ENCODE measurements at places on chromosomes 4 and X.

GRCh38 chr4:80387390-80388283 is 52.1 kb downstream of the CFAP299 start:
- DNase-seq, result no peak

- DNase-seq, result no peak
Observed at GRCh38 chr4:184343502-184344177, 126.0 kb upstream of the ENPP6 start.

DNA sequence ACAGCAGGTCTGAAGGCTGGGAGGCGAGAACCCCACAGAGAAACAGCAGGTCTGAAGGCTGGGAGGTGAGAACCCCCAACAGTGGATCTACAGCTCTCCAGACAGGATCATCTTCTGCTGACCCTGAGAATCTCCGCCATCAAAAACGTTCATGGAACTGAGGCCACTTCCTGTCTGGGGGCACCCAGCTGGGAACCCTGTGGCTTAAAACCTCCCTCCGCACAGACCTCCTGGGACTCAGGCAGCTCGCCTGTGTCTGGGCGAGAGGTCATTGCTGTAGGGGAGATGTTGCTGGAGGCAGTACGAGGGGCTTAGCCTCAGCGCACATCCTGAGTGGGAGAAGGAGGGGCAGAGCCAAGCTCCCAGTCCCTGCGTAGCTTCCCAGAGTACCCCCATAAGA is 15.1 kb upstream of the CLDN24 start:
- DNase-seq, result no peak

GRCh38 chr4:7721984-7722551 is 217.6 kb downstream of the AFAP1 start:
- no peak for DNase-seq

GRCh38 chr4:5999356-5999755 is 18.9 kb downstream of the C4orf50 start:
- DNase-seq, result no peak

GRCh38 chrX:40660381-40660780 is 13.0 kb upstream of the CXorf38 start:
- no peak for DNase-seq

DNA sequence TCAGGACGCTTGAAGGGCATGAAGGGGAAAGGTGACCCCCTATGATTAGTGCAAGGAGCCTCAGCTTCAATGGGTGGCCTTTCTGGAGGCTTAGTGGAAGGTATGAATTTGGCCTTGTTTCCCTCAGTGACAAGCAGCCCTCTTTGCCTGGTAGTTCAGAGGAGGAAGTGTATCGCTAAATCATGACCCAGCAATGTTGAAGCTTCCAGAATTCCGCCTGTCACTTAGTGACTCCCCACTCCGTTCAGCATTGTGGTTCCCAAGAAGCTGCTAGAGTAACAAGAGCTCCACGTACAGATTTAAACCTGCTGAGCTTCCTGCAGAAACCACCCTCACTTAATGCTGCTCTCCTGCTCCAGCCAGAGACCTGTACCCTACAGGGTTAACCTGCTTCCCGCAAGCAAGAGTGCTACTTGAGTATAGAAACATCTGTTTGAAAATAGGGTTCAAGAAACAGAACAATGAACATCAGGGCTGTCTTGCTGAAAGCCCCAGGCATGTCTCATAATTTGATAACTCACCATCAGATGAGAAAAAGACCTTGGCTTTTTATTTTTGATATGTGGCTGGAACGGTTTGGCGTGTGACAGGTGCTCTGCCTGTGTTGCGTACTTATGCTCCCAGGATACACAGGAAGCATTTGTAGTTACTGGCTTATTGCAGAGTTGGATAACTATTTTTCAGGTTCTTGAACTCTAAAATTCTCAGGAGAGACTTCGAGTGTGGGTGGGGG is 105.2 kb downstream of the UCHL1 start:
- no peak for DNase-seq

- no peak for DNase-seq
Observed at GRCh38 chr4:25753239-25753638, 97.6 kb downstream of the SLC34A2 start.

GRCh38 chrX:63658920-63659319 is 126.1 kb downstream of the ARHGEF9 start:
- no peak for DNase-seq

DNA sequence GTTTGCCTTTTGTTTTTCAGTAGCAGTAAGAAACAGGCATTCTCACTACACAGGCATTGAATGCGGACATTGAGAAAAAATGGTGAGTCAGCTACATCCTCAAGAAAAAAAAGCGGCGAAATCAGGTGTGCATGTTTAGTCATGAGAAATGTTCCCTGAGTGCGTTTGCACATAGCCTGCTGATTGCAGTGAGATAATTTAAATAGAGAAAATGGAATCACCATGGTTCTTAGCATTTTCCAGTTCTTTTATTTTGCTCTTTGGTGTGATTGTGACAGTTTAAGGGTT is 54.1 kb upstream of the CLDN34 start:
- no peak for DNase-seq

DNA sequence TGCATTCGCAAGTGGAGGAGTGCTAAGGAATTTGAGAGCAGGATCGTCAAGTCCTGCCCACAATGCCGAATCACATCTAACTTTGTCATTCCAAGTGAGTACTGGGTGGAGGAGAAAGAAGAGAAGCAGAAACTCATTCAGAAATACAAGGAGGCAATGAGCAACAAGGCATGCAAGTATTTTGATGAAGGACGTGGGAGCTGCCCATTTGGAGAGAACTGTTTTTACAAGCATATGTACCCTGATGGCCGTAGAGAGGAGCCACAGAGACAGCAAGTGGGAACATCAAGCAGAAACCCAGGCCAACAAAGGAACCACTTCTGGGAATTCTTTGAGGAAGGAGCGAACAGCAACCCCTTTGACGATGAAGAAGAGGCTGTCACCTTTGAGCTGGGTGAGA is 100.2 kb upstream of the MED14 start:
- no peak for DNase-seq

DNA sequence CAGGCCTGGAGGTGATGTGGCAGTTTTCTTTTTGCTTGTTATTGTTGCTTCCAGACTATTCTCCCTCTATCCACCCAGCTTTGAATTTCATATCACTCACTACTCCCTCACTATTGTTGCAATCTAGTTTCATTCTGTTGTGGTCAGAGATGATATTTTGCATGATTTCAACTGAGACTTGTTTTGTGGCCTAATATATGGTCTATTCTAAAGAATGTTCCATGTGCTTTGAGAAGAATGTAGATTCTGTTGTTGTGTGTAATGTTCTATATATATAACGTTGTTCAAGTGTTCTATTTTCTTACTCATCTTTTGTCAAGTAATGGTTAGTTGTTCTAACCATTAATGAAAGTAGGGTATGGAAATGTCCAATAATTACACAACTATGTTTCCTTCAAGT is 59.0 kb downstream of the THOC2 start:
- no peak for DNase-seq

DNA sequence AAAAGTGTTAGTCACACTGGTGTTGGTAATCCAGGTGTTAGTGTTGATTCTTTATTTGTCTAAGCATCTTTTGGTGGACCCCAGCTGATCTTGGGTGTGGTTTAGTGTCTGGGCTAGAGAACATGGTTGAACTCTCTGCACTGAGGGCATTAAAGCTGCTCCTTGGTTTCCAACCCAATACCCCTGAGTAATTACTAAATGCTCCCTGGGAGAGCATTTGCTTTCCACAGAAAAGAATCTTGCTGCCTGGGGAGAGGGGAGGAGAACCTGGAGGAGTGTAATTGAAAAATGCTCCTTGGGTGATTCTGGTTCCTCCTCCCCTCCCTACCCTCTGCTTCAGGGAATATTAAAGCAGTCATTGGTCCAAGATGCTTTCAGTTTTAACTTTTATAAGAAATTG is 3.1 kb downstream of the GUCY1B1 start:
- no peak for DNase-seq

GRCh38 chrX:118225711-118226428 is 109.3 kb upstream of the KLHL13 start:
- DNase-seq, result no peak

GRCh38 chr4:11494232-11494631 is 65.5 kb upstream of the HS3ST1 start:
- DNase-seq, result no peak

GRCh38 chr4:48228949-48229348 is 40.7 kb downstream of the TEC start:
- DNase-seq, result no peak

DNA sequence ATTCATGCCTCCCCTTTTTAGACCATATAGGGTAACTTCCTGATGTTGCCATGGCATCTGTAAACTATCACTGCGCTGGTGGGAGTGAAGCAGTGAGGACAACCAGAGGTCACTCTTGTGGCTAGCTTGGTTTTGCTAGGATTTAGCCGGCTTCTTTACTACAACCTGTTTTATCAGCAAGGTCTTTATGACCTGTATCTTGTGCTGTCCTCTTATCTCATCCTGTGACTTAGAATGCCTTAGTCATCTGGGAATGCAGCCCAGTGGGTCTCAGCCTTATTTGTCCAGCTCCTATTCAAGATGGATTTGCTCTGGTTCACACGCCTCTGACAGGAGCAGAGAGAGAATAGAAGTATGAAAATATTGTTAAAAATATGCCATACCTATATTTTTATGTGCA is 355.7 kb downstream of the ADGRL3 start:
- no peak for DNase-seq

GRCh38 chr4:176875446-176875930 is 82.8 kb upstream of the VEGFC start:
- DNase-seq, result no peak

- no peak for DNase-seq
Observed at GRCh38 chr4:67522851-67523671, 22.2 kb downstream of the CENPC start.

DNA sequence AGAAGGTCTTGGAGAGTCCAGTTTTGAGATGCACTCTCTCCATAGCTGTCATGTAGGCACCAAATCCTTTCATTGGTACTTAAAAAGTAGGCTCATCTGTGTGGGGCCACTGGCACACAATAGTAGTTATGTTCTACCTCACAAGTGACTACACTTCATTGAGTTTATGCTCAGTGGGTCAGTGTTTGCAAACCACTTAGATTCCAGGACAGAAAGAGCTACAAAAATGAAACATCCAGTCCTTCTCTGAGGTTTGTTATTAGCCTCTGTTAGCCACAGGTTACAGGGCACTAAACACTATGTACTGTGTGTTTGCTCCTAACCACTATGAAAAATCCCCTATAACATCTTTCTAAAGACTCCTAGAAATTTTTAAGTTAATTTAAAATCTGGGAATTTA is 13.8 kb downstream of the RAB28 start:
- no peak for DNase-seq

- DNase-seq, result no peak
Observed at GRCh38 chr4:169246957-169247396, 23.8 kb downstream of the SH3RF1 start.

DNA sequence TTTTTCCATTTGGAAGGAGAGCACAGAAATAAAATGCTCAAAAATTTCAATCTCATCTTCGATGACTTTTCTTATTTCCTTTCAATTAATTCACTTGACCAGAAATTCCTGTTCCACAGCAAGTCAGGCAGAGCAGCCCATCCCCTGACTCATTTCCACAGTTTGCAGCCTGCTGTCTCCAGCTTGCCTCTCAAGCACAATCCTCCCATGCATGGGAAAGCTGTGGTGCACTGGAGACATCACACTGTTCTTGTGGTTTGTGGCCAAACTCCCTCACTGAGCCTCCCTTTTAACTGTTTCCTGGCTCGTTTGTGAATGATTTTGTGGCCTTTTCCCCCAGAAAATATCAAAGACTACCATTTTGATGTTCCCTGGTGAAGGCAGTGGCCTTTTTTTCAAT is 114.0 kb upstream of the ENPEP start:
- DNase-seq, result no peak

DNA sequence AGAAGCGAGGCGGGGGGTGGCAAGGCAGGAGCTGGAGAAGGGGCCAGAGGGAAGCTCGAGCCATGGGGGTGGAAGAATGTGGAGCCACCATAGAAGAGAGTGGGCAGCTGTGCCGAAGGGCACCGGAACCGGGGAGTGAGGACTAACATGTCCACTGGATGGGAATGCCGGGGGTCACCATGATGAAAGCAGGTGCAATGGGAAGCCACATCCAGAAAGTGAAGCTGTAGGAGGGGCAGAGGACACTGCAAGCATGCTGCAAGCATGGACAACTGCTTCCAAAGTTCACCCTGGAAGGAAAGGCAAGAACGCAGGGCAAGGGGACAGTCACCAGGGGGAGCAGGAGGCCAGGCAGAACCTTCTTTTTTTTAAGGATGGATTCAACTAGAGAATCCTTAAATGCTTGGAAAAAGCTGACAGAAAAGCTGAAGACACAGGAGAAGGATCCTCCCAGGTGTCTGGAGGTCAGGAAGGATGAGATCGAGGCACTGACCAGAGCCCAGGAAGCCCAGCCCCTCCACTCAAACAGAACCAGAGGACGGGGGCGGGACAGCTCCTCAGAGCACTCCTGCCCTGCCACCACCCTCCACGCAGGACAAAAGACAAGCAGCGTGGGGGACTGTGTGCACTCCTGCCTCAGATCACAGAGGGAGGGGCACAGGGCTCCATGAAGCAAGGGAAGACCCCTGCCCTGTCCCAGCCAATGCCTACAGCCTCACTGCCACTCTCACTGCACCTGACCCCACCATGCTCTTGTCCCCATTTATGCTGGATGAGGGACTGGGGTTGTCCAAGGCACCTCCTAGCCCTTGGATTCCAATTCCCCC is 169.2 kb downstream of the AFAP1 start:
- DNase-seq, result no peak

DNA sequence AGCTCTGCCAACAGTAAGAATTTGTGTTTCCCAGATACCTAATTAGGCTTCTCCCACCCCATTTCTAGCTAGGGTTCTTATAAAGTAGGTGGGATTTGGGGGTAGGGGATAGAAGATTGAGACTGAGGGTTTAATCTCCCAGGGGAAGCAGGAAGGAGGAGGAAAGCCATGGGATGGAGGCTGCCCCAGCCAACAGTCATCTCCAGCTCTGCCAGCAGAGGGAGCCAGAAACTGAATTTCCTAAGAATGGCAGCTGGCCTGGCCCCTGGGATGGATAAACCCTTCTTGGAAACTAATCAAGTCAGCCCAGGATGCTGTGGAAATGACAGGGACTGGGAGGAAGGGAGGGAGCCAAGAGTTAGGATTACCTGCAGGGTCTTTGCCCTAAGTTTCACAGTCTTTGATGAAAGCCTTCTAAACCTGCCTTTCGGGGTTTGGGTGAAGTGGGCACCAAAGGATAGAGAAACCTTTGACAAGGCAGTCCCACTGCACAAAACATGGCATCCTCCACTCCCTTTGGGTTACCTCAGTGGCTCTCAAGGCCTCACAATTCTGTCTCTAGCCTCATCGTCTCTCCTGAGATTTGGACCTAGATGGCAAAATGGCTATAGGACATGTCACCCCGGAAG is 6.7 kb upstream of the ERCC6L start:
- no peak for DNase-seq

- DNase-seq, result no peak
Observed at GRCh38 chrX:123603491-123603890, 129.4 kb downstream of the THOC2 start.

DNA sequence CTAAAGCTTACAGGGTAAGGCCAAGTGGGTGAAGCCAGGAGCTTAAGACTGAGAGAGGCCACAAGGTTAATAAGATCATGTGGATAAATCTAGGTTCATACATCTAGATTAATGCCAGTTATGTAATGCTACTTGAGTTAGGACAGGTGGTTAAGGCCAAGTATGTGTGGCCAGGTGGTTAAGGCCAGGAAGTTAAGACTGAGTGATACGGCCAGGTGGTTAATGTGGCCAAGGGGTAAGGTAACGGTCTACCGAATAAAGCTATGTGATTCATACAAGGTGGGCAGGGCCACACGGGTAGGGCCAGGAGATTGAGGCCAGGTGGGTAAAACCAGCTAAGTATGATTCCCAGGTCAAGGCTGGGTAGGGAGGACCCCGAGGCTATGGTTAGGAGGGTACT is 223.0 kb downstream of the TACR3 start:
- DNase-seq, result no peak

GRCh38 chrX:13235930-13236329 is 83.9 kb downstream of the ATXN3L start:
- DNase-seq, result no peak
